ENCODE measurements at places on chromosomes 11 and 22.

DNA sequence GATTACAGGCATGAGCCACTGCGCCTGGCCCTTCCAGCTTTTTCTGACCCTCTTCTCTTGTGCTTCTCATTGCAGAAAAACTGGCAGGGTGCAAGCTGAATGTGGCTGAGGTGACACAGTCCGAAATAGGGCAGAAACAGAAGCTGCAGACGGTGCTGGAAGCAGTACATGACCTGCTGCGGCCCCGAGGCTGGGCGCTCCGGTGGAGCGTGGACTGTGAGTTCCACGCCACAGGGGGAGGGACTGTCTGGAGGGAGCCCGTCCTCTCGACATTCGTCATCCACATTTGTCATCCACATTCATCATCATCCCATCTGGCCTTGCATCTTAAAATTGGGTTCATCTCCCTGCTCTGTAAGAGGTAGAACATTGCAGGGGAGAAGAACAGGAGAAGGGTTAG, 49.3 kb upstream of the PARVG start:
- DNase-seq = no peak

DNA sequence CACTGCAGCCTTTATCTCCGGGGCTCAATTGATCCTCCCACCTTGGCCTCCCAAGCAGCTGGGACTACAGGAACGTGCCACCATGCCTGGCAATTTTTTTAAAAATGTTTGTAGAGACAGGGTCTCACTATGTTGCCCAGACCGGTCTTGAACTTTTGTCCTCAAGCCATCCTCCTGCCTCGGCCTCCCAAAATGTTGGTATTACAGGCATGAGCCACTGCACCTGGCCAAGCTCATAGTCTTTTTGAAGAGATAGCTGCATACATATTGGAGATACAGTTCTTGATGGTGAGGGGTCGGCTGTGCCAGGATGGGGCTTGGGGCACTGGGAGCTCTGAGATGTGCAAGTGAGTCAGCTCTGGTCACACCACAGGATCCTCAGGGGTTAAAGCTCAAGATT, 53.2 kb downstream of the CHRDL2 start:
- no peak for DNase-seq

- no peak for DNase-seq
These were observed 10.5 kb downstream of the ACRV1 start for GRCh38 chr11:125670172-125670571.

- no peak for DNase-seq
These were observed 622.8 kb downstream of the BRD1 start for GRCh38 chr22:49204599-49205482.

- no peak for DNase-seq
These were observed 140.3 kb downstream of the CRYBB2 start for GRCh38 chr22:25359601-25360261.

DNA sequence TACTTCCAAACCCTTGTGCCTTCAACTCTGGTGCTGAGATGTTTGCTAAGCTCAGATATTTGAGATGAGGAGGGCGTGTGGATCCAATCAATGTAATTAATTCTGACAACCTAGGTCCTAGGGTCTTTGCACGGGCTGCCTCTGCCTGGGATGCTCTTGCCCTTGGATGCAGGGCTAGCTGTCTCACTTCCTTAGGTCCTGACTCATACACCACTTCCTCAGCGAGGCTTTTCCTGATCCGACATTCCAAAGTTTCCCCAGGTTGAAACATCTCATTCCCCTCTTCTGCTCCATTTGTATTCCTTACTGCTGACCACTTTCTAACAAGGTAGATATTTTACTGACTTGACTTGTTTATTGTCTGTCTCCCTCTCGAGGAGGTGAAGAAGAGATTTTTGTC, 43.0 kb upstream of the NTM start:
- no peak for DNase-seq

DNA sequence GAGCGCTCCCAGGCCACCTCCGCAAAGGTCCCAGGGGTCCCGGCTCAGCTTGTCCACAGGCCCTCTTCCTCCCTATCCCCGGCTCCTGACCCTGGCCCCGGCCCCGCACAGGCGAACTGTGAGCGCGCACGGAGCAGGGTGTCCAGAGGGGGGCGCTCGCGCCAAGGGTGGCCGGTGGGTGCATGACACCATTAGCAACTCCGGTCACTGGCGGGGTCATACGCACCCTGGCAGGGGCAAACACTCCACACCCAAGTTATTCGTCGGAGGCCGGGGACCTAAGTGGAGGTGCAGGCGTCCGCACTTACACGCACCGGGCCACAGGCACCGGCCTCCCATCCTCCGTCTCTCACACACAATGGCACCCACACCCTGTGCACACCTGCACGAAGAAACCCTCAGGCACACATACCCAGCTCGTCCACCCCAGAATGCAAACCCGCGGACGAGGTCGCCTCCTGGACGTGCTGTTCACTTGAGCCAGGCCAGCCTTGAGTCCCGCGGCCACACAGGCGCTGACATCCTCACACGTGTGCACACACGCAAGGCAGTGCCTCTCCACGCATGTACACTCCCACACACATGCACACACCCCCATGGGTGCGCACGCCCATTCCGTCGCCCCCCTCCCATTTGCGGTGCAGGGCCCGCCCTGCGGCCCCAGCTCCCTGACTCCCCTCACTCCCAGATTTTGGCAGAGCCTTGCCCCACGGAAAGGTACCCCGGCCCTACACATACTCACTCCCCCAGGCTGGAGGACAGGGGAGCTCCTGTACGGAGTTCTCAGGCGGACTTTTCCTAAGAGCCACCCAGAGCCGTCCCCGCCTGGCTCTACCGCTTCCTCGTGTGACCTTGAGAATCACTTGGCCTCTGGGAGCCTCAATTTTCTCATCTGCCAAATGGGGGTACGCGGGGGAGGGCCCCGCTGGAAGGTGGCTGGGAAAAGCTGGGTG, at the start of gene RASGRP2:
RASGRP2 (minus strand) TSS at position 552 of the 953 bp plus-strand sequence. CDS start 1,276 bp downstream, outside the sequence.
- DNase-seq = peak; percentile 91

DNA sequence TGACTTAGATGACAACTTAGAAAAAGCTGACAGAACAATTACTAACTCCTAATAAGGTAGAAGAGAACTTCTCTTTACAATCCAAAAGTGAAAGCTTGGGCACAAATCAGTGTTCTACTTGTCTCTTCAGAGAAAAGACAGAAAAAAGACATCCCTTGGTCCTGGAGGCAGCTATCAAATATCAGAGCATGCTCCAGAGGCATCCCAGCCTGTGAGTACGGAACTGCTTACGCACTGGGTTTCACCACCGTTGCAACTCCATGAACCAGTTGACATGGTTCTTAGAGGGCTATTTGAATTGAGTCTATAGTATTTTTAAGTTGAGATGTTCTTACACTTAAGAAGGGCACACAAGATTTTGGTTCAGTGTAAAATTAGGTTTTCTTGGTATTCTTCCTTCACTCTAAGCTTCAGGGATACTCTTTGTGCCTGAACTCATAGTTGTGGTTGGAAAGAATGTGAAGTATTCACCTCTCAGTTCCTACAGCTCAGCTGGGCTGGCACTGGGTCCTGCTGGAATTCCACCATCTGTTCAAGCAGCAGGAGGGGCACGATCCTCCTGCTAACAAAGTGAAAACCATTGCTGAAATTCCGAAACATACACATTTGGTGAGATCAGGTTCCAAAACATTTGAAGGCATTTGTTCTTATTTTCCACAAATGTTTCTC, 6.3 kb downstream of the AKIP1 start:
- DNase-seq = no peak

DNA sequence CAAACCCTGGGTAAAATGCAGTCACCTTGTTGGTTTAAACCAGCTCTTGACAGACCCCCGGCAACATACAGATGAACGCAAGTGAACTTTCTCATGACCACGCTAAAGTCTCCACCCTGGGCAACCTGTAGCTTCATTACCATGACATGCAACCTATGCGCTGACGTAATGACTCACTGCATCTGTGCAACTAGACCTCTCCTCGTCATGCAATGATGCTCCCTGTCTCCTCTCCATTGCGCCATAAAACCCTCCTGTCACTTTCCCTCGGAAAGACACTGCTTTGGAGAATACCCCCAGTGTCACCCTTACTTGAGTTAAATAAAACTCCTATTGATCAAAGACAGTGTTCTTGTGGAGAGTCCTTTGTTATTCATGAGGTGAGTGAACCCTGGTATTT, 52.5 kb downstream of the RCN1 start:
- no peak for DNase-seq

- no peak for DNase-seq
These were observed 150.9 kb upstream of the TTC12 start for GRCh38 chr11:113163291-113164030.

DNA sequence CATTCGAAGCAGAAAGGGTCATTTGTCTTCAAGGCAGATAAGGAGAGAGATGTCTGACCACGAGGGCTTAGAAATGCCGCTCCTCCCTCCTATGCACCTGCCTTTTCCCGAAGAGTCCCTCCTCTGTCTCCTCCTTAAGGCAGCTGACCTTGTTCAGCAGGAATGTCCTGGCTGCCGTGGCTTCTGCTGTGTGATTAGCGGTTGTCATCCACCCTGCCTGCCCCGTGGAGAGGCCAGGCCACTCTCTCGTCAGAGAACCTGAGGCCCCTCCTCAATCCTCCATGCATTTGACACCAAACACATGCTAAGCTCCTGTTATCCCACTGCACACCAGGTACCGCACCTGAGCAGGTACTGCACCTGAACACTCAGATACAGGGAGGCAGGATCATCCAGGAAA, 834.6 kb downstream of the TBC1D22A start:
- DNase-seq = no peak

All from CD4-positive, alpha-beta T cell treated with Interleukin-6 for 4 hours (primary cell).